NCI-H1417 (cell line): ENCODE measurements at places on chromosomes 11 and 22.

DNA sequence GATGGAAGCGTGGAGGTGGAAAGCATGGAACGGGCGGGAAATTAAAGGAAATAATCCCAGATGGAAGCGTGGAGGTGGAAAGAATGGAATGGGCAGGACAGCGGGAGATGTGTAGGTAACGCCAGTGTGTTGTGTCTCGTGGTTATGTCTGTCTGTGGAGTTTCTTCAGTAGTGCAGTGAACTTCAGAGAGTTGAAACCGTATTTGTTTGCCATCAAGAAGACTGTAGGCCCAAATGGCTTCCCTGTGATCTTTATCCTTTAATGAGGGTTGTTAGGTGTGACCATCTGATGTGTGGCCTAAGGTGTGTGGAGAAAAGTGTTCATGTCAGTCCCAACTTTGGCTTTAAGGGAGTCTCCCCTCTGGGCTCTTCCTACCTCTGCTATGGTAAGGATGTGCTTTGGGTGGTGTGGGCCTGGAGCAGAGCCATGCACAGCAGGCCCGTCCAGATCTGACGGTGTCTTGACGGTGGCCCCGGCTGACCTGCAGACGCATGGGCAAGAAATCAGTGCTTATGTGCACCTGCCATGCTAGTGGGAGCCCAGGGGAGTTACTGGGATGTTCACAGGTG, 39.6 kb downstream of the AP2A2 start:
- no peak for DNase-seq

- no peak for DNase-seq
These were observed 727.6 kb upstream of the LUZP2 start for GRCh38 chr11:23769214-23769613.

- no peak for DNase-seq
These were observed 671 bp upstream of the PICALM start for GRCh38 chr11:86069408-86070101.

- no peak for DNase-seq
These were observed 27.4 kb downstream of the SLC43A1 start for GRCh38 chr11:57487920-57488659.

DNA sequence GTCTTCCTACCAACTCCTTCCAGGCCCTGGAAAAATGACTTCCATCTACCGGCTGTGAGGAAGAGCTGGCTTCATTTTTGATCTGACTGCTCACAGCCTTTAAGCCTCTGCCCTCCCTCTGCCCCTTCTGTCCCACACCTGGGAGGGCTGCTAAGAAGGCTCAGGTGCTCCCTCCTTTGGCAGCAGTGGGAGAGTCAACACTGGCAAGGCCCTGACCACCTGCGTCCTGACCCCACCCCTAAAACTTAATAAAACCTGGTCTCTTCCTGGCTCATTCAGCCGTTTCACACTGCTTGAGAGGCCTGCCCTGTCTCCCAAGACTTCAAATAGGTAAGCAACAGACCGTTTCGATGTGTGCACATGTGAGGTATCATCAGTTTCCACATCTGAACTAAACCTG, 52.1 kb upstream of the NFRKB start:
- no peak for DNase-seq

DNA sequence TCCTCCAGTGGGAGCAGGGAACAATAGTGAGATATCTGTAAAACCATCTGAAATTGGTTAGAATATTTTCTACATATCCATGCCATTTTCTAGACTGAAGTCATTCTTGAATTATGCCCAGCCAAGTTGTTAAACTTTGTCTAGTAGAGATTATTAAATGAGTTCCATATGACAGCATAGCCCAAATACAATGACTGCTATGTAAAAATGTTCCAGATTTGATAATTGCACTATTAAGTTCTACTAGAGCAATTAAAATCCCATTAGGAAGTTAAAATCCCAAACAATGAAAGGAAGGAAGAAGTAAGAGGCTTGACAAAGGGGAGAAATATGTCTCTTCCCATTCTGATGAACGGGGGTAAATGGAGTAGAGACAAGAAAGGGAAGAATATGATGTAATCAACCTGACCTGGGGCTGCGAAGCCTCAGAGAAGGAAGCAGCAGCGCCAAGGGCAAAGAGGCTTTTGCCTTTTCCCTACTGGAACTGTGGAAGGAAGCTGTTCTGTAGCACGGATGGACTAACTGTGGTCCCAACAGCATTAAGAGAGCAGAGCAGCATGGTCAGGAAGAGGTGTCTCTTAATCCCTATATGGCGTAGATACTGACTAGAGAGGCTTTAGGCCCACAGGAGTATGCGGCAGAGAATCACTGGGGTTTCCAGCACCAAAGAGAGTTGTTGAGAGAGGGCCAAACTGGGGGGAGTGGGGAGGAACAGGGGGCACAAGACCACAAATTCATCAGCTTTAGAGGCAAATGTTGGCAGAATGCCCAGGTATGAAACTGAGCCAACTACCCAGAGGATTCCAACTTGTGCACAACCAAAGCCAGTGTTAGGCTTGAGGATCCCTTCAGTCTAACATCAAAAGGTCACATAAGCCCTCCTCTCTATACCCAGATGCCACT, 26.7 kb downstream of the RRP8 start:
- DNase-seq: no peak

DNA sequence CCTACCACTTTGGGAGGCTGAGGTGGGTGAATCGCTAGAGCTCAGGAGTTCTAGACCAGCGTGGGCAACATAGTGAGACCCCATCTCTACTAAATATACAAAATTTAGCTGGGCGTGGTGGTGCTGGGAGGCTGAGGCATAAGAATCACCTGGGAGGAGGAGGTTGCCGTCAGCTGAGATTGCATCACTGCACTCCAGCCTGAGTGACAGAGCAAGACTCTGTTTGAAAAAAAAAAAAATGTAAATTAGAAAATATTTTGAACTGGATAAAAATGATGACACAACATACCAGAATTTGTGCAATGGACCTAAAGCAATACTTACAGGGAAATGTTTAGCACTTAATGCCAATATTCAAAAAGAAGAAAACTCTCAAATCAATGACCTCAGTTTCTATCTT, 46.4 kb downstream of the ATG16L2 start:
- no peak for DNase-seq

DNA sequence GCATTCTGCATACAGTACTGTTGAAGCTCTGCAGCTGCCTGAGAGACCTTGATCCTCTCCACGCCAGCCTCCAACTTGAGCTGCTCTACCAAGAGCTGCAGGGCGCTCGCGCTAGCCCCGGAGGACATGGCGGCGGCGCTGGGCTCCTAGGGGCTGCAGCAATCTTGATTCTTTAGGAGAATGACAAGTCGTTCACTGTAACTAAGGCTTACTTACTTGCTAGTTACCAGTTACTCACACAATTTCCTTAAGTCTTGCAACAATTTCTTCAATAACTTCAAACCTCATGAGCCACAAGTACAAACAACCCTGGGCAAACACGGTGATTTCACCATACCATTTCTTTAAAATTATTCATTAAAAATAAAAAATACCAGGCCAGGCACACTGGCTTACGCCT, 21.9 kb downstream of the SBF2 start:
- DNase-seq: no peak

DNA sequence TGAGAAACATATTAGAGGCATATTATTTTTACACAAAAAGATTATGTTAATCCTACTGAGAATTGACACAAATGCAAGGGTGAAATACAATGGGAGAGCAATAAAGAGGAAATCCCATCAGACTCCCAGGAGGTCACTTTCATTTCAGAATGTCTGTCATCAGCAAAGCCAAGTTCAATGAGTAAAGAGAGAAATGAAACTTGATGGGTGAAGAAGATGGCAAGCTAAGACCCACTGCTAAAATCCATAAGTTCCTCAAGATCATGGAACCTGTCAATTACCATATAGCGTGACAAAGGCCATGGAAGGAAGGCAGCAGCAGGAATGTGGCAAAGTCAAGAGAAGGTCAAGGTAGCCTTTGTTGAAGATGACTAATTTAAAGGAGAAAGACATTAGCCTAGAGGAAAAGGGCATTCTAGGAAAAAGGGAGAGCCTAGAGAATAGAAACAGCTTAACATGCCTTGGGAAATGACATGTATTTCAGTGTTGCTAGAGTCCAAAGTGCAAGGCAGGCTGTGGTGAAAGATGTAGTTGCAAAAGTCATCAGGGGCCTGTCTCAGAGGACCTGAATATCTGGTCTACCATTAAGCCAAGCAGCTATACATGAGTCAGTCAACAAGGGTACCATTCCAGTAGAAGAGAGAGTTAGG, 43.1 kb downstream of the FAM168A start:
- DNase-seq: no peak

- DNase-seq: peak; percentile 45
These were observed 5.3 kb downstream of the NEAT1 start for GRCh38 chr11:65427691-65428577.

- no peak for DNase-seq
These were observed 149.8 kb upstream of the THY1 start for GRCh38 chr11:119572481-119573424.

DNA sequence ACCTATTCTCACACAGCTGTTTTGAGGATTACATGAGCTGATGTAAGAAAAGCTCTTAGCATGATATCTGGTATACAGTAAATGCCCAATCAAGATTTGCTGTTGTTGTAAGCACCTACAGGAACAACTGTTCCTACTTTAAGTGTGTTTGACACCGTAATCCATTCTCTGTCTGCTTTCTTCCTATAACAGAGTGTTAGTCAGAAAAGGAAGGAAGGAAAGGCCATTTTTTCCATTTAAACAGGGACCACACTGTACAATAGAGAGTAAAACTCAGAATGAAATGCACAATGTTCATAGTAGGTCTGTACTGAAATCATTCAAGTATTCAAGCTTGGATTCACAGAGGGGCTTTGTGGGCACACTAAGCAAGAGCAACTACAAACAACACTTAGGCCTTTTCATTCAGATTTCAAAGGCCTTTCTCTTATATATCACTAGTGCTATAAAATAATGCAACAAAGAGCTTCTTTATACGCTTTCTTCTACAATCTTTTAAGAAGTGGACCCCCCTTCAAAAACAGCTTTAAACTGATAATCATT, 21.5 kb downstream of the MTCH2 start:
- DNase-seq: no peak

- no peak for DNase-seq
These were observed 54.0 kb downstream of the BDNF start for GRCh38 chr11:27646051-27646818.

DNA sequence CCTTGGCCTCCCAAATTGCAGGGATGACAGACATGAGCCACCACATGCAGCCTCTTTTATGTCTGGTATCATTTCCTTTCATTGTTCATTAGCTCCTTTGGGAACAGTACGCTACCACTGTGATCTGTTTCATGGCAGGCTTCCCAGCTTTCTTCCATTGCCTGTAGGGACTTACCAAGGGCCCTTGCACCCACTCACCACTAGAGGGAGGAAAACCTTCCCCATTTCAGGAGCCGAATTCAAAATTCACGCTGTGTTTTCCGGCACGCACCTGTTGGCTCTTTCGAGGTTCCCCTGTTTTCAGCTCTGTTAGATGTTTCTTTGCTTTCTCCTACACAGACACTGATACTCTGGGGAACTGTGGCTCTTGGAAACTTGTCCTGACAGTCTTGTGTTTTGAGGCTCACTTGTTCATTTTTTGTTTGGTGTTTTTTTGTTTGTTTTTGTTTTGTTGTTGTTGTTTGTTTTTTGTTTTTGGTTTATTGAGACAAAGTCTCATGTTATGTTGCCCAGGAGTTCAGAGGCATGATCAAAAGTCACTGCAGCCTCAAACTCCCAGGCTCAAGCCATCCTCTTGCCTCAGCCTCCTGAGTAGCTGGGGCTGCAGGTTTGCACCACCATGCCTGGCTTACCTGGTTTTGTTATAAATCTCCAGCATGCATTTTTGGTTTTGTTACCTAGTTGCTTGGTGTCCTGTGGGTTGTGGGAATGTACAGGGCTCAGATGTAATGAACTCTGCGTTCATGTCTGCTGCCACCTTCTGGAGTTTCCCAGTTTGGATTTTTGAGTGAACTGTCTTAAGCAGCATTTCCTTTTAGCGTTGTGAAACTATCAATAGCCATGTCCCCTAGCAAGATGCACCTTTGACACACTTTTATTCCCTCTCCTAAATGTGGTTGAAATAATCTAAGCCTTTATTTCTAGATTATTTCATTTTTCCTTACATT, 2.3 kb downstream of the KRTAP5-11 start:
- peak; percentile 57 for DNase-seq

DNA sequence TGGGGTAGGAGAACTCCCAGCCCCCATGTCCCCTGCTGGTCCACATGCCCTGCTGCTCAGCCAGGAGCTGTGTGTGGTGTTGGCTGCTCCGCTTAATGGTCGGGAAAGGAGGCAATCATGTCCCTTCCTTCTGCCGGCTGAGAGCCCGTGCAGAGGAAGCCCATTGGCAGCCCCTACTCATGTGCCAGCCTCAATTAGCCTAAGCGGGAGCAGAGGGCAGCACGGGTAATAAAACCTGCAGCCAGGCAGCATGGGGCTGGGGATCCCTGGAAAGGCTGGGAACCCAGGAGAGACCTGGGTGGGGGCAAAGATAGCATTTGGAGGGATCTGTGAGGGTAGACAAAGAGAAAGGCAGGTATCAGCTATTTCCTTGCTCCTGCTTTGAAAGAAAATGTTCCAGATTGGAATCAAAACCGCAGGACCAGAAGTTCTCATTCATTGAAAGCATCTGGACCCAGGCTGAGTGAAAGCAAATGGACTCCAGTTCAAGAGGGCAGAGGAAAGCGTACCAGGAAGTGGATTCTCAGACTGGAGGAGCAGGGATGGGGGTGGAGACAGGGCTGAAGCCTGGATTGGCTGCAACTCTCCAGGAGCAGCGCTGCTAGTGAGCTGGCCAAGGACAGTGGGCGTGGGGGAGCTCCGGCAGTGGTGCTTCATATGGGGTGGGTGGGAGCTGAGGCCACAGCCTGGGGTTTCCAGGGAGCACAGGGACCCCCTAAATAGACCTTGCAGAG, 103.4 kb upstream of the NECTIN1 start:
- DNase-seq: peak; percentile 49

- DNase-seq: no peak
These were observed 23.8 kb upstream of the SLC22A12 start for GRCh38 chr11:64566915-64567891.

GRCh38 chr22:35341090-35341874, 39.6 kb upstream of the HMOX1 start:
- DNase-seq: no peak

DNA sequence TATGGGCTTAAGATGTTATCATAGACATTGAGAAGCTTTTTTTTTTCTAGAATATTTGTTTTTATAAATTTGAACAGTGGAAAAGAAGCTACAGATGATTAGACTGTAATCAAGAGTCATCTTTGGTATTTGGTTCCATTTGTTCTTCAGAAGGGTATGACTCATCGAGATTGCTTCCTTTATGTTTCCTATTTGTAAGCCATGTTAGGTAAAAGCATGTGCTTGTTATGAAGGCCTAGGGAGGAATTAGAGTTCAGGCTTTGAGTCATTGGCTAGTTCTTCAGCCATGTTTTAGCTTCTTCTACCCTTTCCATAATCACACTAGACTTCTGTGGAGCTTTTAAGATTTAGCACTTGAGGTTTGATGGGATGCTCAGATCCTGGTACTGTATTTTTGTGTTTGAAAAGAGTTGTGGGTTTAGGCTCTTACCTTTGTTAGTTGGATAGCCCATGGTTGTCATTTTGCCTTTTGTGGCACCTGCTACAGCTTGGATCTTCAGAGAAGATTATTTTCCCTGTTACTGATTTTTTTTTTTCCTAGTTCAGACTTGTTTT, 44.3 kb downstream of the POLD3 start:
- DNase-seq: no peak

GRCh38 chr22:37409459-37410050, 17.7 kb downstream of the ELFN2 start:
- DNase-seq: no peak

- DNase-seq: no peak
These were observed 28.5 kb downstream of the AASDHPPT start for GRCh38 chr11:106105986-106106385.
